ENCODE measurements at places on chromosomes 2 and 18.

- no peak for DNase-seq
Measured at GRCh38 chr2:181907057-181907456, 15.5 kb downstream of the ITPRID2 start.

DNA sequence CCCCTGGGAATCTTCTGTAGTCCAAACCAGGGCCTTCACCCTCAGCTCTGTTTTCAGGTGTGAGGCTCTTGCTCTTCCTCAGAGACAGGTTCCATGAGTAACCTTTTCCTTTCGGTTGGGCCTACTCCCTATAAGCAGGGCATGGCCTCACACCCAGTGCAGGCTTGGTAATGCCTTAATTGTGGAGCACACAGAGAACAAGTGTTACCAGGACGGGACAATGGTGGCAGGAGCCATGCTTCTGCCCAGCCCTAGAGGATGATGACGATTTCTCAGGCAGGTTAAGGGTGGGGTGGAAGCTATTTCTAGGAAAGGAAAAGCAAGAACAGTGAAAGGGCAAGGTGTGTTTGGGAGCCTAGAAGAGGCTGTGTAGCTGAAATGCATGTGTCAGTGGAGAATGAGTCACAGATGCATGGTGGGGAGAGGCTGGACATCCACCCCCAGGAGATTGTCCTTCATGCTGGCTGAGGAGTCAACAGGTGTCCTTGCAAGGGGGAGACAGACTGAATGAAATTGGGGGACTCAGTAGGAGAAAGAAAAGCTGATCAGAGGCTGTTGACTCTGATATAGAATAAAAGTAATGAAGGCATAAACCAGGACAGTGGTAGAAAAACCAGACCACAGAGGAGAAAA is 22.0 kb upstream of the SERPINB12 start:
- DNase-seq: no peak

DNA sequence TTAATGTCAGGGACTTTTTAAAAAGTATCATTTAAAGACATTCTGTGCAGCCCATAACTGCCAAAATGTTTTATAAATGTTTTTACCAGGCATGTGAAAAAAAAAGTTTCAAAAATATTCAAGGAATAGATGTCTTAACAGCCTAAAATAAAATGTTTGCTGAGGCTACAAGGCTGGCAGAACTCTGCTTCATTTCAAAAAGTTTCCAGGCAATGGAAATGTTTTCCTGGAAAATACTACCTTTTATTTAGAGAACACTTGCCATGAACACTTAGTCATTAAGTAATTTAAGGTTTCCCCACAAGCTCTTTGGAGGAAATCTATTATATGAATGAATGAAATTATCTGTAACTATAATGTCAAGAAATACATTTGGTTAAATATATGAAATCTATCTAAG is 68.8 kb downstream of the THADA start:
- no peak for DNase-seq

- no peak for DNase-seq
Measured at GRCh38 chr2:181780047-181780651, 99.8 kb upstream of the NEUROD1 start.

GRCh38 chr2:218431878-218432277 is 13.0 kb downstream of the VIL1 start:
- no peak for DNase-seq

DNA sequence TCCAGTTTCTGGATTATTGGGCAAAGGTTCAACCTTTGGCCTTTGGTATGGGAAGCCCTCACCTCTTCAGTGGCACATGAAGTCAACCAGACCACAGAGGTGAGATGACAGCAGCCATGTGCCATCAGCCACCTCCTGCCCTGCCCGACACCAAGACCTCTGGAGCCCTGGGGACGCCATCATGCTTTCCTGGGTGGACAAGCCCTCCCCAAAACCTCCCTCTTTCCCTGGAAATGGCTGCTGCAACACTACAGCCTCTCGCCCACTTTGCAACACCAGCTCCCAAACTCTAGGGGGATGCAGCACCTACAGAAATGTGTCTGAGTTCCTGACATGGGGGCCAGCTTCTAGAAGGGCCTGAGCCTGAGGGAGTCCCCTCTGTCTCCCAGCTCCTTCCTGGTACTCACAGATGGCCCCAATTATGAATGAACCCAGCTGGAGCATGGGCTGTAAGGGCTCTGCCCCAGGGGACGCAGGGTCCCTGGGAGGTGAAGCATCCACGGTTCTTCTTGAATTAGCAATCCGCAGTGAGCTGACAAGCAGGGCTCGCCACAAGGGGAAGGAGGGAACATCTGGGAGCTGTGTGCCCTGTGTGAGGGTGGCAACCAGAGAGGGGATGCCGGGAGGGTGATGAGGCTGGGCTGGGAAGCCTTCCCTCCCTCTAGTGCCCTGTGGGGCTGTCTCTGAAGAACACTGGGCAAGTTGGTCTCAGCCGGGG is 268.5 kb upstream of the HDAC4 start:
- no peak for DNase-seq

- no peak for DNase-seq
Measured at GRCh38 chr2:146226077-146226476, 1618.8 kb upstream of the ACVR2A start.

DNA sequence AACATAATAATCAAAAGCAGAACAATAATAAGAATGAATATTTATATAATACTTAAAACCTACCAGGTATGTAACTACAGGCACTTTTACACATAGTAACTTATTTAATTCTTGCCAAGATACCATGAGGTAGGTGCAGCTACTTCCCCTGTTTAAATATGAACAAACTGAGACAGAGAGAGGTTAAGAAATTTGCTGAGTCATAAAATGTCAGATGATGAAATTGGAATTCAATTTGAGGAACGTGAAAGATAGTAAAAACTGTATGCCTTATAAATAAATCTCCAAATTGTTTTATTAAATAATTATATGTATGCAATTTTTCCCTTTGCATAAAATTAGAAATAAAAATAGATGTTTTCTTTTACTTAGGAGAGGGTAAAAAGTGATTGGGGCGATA is 1103.3 kb upstream of the NRXN1 start:
- no peak for DNase-seq

GRCh38 chr2:74502147-74502719 is 2.8 kb upstream of the LBX2 start:
- no peak for DNase-seq

Measured in activated T-helper 1 cell treated with anti-CD3 and anti-CD28 coated beads, Interleukin-2, amount 50 U/mL, for 16 hours (primary cell).